NCI-H1105 (cell line): ENCODE measurements at places on chromosomes 2 and 18.

DNA sequence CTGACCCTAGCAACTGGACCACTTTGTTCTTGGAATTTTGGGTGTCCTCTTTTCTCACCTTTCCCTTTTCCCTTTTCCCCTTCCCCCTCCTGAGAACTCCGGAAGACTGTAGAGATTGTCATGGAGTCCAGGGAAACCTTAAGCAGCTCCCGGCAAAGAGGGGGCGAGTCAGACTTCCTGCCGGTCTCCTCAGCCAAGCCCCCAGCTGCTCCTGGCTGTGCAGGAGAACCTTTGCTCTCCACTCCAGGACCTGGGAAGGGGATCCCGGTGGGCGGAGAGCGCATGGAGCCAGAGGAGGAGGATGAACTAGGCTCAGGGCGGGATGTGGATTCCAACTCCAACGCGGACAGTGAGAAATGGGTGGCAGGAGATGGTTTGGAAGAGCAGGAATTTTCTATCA, 20.5 kb downstream of the SETBP1 start:
- no peak for DNase-seq

DNA sequence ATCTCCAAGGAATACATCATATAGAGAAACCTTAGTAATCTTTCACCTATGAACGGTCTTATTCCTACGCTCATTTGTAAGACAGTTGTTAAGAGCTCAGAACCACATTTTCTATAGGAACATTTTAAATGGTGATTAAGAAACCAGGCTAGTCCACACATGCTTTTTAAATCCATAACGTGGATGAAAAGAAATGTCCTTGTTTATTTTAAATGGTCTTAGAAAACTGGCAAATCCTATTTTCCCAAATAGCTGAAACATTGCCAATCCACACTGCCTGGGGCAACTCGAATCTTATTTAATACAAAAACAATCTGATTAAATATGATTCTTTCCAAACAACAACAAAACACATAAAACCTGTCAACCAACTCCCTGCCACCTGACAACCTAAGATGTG, 23.7 kb downstream of the METTL8 start:
- DNase-seq: peak; percentile 1

DNA sequence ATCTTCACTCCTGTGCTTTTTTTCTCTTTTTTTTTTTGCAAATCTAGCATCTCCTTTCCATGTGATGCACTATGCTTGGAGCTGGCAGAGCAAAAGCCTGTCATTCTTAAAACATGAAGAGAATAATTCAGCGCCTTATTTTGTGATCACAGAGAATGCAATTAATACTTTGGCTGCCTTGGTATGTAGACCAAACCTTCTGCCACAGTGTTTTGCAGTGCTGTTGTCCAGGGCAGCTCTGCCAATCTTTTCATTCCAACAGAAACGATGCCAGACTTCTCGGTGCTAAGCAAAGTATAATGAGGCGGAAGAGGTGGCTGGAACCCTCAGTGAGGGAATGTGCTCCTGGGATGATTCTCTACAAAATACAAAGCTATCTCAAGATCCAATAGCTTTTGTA, 25.6 kb downstream of the BCL2 start:
- DNase-seq: no peak

GRCh38 chr18:21745231-21745630, 4.6 kb downstream of the MIB1 start:
- no peak for DNase-seq

- no peak for DNase-seq
Measured at GRCh38 chr2:128716299-128716721, 397.6 kb upstream of the HS6ST1 start.

GRCh38 chr18:68085251-68085650, 568.7 kb upstream of the DSEL start:
- DNase-seq: no peak

GRCh38 chr2:28956890-28957289, 24.2 kb upstream of the TOGARAM2 start:
- no peak for DNase-seq
